ENCODE measurements at places on chromosomes 4 and X.

DNA sequence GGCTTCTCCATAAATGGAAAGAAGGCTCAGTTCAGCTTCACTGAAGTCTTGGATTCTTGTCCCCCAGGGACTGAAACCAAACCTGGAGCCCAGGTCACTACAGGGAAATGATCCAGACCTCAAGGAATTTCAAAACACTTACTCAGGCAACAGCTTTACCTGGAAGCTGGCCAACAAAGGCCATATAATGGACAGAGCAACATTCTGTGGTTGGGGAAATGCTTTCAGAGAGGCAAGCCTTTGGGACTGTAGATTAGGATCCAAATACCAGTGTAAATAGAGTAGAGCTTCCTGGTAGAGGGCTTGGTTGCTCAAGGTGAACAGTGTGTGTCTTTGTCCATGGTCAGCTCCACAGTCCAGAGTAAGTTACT, 57.0 kb upstream of the PROM1 start:
- no peak for DNase-seq

DNA sequence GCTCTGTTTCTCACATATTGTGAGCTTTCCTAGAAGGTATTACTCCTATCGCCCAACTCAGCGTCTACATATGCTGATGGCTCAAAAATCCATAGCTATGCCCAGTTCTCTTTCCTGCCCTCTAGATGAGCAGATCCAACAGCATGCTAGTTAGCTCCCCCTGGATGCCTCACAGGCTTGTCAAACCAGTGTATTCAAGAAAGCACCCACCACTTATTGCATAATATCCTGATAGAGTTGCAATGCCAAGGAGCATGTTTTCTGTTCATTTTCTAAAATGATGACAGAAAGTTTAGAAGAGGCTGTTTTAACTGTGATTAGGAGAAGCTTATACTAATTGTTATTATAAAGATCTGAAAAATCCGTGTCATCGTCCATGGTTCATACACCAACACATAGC, 1.9 kb upstream of the PACRGL start:
- DNase-seq = no peak

GRCh38 chr4:14364953-14365536, 637.2 kb upstream of the CPEB2 start:
- no peak for DNase-seq

- DNase-seq = peak; percentile 0
These were observed 72.3 kb upstream of the TNMD start for GRCh38 chrX:100512471-100512870.

- no peak for DNase-seq
These were observed 693 bp downstream of the OCIAD1 start for GRCh38 chr4:48831532-48832030.

DNA sequence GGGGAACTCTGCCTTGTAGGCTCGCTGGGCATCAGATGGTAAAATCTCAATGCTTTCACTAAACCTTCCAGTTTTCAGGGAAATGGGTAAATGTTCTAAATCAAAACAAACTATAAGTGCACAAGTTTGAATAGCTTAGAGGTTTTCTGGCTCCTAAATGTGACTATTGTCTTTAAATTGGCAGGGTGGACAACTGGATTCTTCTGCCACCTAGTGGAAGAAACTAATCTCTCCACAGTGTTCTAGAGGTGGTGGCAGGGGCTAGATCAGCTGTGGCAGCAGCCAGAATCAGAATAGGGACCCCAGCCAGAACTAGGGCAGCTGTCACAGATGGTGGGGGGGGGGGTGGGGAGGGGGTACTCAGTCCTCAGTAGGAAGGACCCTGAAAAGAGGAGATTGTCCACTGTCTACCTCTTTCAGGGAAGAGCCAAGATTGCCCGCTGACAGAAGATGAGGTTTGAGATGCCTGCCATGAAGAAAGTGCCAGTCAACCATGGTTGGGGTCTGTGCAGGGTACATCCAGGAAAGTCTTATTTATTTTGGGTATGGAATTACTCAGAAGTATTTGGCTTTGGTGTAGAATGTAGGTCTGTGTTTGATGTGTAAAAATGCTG, 201.4 kb downstream of the CCNG2 start:
- peak; percentile 10 for DNase-seq

DNA sequence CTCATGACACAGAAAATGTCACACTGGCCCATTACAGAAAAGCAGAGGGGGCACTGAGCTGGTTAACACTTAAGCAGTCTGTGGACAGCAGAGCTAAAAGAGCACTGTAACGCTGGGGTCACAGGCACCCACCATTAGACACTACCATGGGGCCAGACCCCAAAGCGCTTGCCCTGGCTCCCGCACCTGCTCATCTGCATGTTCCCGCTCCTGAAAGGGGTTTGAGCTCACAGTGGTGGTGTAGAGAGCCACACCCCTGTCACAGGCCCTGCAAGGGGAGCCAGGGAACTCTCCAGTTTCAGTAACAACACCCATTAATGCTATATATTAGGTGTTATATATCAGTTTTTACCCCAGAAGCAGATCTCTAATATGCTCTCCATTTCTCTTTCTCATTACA, 187.0 kb downstream of the ANKRD50 start:
- no peak for DNase-seq
